Right hindlimb (tissue), 1 donor: ENCODE measurements at places on chromosomes 2 and 18.
A peak's percentile ranks its signal among the peaks of the same experiment; 100 is the strongest.

GRCh38 chr2:226256237-226256636, 543.4 kb downstream of the IRS1 start:
- DNase-seq: no peak

- no peak for DNase-seq
Observed at GRCh38 chr2:164368896-164369295, 252.4 kb downstream of the GRB14 start.

DNA sequence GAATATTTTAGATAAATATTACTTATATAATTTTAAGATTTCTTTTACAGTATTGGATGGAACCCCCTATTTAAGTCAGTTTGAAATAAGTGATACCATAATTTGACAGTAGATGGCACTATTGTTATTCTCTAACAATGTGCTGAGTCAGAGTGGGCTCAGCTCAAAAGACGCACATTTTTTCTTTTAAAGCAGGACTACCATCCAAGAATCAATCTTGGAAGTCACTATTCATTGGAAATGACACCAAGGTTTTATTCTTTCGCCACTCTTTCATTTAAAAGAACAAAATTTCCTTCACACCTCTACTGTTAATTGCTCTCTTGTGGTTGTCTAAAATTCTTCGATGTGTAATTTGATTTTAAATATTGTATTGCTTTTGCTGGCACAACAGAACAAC, 32.6 kb upstream of the SPAG16 start:
- DNase-seq: no peak

DNA sequence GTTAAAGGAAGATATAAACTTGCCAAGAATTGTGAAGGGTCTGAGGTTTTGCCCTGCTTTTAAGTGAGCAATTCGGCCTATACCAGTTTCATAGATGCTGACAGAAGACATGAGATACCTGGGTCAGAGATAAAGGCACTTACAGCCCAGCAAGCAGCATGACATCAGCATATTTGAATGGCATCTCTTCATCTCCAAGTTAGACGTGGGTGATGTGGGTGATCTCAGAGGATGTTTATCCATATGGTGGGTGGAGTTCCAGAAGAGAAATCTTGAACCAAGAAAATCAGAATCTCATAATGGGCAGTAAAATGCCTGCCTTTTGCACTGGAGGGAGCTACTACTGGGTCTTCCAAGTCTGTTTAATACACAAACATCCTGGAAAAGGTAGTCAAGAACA, 44.7 kb downstream of the GYPC start:
- no peak for DNase-seq

- no peak for DNase-seq
Observed at GRCh38 chr2:51289045-51289444, 257.1 kb upstream of the NRXN1 start.

GRCh38 chr2:156345582-156345981, 13.1 kb upstream of the NR4A2 start:
- no peak for DNase-seq

DNA sequence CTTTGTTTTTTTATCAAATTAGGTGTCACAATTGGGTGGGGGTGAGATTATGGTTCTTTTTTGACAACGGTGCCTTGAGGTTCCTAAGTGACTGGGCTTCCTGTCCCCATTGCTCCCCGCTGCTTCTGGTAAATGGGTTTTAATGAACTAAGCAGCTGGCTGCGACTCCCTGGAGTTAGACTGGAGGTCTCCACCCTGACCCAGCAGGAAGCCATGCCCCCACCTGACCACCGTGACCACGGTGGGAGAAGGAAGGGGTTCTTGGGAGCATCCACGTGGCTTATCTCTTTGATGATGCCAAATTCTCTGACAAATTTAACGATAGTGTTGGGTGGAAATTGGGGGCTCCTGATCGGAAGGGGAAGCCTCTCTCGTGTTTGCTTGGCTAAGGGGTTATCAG, 12.2 kb downstream of the CNDP2 start:
- no peak for DNase-seq

- no peak for DNase-seq
Observed at GRCh38 chr2:201965550-201965949, 68.1 kb upstream of the FZD7 start.

DNA sequence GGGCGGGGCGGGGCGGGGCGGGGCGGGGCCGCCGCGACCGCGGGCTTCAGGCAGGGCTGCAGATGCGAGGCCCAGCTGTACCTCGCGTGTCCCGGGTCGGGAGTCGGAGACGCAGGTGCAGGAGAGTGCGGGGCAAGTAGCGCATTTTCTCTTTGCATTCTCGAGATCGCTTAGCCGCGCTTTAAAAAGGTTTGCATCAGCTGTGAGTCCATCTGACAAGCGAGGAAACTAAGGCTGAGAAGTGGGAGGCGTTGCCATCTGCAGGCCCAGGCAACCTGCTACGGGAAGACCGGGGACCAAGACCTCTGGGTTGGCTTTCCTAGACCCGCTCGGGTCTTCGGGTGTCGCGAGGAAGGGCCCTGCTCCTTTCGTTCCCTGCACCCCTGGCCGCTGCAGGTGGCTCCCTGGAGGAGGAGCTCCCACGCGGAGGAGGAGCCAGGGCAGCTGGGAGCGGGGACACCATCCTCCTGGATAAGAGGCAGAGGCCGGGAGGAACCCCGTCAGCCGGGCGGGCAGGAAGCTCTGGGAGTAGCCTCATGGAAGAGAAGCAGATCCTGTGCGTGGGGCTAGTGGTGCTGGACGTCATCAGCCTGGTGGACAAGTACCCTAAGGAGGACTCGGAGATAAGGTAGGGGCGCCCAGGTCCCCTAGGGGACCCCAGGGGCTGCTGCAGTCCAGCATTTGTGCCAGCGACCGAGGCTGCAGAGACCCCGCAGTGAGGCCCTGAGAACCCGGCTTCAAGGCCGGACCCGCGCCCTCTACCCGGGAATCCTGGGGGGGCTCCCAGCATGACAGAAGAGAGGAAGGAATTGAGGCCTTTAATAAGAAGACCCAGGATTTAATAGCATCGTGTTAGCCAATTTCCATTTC, at the start of gene KHK:
Gene KHK (plus strand): TSS at position 49 of the 870 bp plus-strand sequence. CDS start 488 bp downstream, at position 537.
- DNase-seq: no peak

GRCh38 chr2:159150280-159150746, 136.2 kb downstream of the WDSUB1 start:
- DNase-seq: no peak

DNA sequence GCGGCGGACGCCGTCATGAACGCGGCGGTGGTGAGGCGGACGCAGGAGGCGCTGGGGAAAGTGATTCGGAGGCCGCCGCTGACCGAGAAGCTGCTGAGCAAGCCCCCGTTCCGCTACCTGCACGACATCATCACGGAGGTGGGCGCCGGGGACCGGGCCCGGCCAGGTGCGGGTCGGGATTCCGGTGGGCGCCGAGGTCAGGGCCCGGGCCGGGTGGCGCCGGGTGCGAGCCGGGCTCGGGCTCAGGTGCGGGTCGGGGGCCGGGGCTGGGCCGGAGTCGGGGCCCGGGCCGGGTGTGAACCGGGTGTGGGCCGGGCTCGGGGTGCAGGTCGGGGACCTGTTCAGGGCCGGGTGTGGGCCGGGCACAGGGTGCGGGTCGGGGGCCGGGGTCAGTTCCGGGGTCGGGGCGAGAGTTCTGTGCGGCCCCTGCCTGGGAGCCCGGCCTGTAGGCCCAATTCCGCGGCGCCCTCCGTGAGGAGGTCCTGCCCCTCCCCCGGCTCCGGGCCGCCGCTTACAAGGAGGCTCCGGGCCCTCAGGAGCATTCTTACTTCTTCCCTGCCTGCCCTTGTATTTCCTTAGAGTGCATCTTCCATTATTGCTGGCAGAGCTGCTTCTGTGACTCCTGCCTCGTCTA, 447 bp downstream of the TRAF3IP1 start:
- DNase-seq: peak; percentile 36

GRCh38 chr2:168172071-168172470, 75.3 kb downstream of the STK39 start:
- no peak for DNase-seq

DNA sequence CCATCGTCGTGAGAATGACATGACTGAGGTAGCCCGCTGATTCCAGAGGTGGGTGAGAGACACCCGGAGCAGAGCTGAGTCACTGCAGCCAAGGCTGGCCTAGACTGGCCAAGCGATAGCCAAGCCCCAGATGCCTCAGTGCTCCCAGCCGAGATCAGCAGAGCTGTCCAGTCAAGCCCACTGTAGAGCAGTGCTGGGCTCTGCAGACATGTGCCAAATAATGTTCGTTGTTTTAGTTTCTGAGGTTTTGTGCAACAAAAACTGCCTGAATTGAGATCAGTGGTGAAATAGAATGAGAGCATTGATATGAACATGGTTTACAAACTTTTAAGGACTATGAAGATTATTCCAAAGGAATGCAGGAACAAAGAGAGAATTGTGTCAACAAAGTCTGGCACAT, 42.1 kb downstream of the INSIG2 start:
- DNase-seq: no peak

- DNase-seq: peak; percentile 71
Observed at GRCh38 chr2:18479947-18480369, 80.5 kb downstream of the RDH14 start.

DNA sequence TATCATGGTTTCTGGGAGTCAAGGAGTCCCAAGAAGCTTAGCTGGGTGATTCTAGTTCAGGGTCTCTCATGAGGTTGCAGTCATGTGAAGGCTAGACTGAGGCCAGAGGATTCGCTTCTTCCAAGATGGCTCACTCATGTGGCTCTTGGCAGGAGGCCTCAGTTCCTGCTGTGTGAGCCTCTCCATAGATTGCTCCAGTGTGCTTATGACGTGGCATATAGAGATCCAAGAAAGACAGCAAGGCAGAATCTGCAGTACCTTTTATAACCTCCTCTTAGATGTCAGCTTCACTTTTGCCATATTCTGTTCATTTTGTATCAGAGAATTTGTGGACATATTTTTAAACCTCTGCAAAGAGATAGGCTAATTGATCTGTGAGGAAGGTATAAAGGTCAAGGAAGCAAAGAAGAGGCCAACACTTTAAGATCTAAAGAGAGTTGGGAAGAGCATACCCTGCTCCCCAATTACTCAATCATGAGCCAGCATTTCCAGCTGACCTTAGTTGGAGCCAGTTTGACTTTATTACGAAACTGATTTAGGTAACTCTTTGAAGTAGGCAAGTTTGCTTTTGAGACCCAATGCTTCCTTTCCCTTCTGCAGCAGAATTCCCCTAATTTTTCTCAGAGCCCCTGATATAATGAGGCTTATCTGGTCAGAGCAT, 134.7 kb downstream of the EML6 start:
- DNase-seq: no peak

DNA sequence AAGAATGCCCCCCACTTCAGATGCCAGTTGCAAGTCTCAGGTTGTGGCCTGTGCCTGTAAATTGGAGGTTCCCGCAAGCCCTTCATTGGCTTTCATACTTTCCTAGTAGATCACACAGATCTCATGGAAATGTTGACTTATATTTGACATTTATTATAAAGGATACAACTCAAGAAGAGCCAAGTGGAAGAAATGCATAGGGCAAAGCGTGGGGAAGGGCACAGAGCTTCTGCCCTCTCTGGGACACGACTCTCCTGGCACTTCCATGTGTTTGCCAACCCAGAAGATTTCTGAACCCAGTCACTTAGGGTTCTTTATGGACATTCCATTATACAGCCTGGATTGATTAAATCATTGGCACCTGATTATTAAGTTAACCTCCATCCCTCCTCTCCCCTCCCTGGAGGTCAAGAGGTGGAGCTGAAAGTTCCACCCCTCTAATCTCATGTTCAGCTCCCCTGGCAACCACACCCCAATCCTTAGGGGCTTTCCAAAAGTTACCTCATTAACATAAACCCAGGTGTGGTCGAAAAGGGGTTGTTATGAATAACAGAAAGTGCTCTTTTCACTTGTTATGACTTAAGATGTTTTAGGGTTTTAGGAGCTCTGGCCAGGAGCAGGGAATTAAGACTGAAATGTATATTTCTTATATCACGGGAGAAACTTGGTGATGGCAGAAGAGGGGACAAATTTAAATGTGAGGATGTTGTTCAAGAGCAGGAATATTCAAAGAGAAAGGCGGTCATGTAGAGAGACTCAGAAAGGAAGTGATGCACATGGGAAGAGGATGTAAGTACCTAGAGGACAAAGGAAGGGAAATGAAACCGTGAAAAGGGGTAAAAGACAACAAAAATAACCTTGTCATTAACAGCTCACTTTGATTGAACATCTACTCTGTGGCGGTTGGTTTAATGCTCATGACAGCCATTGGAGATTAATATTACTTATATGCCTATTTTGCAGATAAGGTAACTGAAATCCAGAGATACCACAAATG, 31.8 kb downstream of the SP100 start:
- DNase-seq: no peak

DNA sequence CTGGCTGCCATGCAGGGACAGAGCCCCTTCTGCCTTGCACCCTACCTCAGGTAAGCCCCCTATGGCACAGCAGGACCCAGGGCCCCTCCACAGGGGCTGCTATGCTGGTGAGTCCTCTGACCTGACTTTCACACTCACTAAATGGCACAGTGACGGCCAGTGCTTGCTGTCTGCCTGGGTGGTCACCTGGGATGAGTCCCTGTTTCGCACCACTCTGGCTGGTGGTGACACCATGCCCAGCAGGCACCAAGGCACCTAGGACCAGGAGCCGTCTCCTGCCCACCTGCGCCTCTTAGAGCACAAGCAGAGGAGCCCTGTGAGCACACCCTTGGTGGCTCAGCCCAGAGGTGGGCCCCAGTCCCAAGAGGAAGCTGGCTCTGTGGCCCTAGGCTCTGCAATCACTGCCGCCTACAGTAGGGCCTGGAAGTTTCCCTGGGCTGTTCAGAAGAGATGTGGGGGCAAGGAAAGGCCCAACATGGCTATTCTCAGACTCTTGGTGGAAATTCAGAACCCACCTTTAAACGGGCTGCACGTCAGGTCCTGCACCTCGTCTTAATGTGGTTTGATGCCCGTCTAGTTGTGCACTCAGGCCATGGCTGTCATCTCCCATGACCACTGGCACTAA, 96.0 kb downstream of the PLB1 start:
- DNase-seq: no peak

DNA sequence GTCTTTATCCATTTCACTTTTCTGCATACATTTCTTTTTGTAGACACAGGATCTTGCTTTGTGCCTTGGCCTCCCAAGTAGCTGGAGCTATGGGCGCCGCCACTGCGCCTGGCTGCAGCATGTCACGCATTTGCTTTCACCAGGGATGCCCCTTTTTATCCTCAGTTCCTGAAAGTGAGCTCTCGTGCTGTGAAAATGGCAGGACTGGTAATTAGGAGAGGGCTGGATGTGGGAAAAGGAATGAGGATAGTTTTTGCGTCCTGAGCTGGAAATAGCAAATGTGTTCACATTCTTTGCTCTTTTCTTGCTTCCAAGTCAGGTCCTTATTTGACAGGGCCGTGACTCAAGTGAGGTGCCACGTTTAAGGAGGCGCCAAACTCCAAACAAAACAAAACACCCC, 104.6 kb downstream of the LDLRAD4 start:
- DNase-seq: no peak
